ENCODE measurements at places on chromosomes 4 and X.

GRCh38 chr4:111869339-111869738, 275.9 kb upstream of the FAM241A start:
- no peak for DNase-seq

DNA sequence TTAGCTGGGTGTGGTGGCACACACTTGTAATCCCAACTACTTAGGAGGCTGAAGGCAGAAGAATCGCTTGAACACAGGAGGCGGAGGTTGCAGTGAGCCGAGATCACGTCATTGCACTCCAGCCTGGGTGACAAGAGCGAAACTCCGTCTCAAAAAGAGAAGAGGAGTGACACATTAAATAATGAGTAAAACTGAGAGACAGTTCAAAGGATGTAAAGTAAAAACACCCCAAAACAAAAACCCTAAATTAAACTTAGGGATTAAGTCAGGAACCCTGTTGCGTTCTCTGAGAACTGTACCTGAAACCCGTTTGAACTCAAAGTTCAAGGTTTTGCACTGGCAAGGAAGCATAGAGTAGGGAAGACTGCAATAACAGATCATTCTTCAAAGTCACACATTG, 141.7 kb downstream of the BRWD3 start:
- no peak for DNase-seq

- DNase-seq = no peak
Measured at GRCh38 chrX:96094616-96095015, 590.0 kb upstream of the DIAPH2 start.

GRCh38 chr4:19005211-19005610, 983.7 kb upstream of the LCORL start:
- no peak for DNase-seq

DNA sequence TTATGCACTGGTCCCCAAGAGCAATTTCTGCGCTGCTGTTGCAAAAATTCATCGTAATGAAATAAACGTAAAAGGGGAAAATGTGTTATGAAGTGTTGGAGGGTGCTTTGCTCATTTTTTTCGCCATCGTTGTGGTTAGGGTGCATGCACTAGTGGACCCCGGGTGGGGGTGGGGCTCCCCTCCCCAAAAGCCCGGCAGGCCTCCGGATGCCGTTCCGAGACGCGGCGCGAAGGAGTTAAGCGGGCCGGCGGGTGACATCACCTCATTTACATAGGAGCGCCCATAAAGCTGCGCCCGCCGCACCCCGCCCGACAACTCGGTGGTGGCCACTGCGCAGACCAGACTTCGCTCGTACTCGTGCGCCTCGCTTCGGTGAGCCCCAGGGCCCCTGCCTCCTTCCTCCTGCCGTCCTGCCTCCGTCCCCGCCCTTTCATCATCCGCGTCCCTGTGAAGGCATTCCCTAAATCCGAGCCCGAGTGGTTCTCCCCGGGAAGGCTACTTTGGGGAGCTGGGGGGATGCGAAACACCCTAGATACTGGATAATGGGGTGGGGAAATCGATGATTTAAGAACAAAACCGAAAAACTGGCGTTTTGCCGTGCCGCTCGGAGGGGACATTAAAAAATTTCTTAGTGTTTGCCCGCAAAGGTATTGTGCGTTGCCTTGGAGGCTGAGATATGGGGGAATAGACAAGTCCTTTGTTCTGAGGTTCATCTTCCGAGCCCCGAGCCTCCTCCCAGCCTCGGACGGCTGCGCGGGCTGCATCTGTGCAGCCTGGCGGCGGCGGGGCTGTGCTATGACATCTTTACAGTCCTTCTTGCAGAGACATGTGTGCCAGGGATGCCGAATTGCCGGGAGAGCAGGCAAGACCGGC, at the start of gene TMSB4X:
Gene TMSB4X, plus strand, starts transcription at position 315 of the 874 bp plus-strand sequence.
- DNase-seq = peak; percentile 86

DNA sequence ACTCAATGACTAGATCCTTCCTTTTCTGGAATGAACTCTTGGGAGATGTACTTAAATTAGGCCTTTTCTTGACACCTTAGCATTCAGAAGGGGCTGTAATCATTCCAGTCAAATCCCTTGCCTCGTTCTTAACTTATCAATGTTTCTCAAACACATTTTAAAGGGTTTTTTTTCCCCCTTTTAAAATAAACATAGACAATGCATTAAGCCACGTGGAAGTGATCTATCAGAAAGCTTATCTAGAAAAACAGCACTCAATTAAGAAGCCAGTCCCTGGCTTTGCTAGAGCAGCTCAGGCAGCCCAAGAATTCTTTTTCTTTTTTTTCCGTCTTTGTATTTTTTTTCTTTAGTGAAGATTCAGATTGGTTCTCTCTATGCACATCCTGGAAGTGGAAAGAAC, 118.2 kb downstream of the PCDH7 start:
- DNase-seq = no peak

- no peak for DNase-seq
Measured at GRCh38 chr4:139007640-139008039, 7.9 kb upstream of the NOCT start.

DNA sequence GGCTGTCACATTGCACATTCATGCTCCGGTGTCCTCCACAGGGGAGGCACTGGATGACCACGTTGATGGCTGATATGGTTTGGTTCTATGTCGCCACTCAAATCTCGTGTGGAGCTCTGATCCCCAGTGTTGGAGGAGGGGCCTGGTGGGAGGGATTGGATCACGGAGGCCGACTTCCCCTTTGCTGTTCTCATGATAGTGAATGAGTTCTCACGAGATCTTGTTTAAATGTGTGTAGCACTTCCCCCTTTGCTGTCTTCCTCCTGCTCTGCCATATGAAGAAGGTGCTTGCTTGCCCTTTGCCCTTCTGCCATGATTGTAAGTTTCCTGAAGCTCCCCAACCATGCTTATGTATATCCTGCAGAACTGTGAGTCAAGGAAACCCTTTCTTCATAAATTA, 22.3 kb upstream of the NAT8L start:
- no peak for DNase-seq

- peak; percentile 30 for DNase-seq
Measured at GRCh38 chr4:120874792-120875774, 47.4 kb downstream of the PRDM5 start.

DNA sequence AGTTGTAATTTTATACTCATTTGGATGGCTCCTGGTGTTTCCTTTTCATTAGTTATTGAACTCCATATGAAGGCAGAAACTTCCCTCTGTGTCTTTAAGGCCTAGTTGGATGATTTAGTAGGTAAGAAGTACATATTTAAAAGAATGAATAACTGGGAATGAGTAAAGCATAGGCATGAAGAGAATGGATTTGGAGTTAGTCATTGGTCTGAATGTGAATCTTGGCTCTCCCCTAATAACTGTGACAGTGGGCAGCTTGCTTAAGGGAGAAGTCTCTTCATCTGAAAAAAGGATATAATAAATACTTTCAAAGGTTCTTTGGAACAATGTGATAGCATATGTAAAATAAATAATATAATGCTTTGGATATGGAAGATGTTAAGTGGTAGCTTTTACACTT, 13.2 kb downstream of the SNX25 start:
- DNase-seq = no peak

DNA sequence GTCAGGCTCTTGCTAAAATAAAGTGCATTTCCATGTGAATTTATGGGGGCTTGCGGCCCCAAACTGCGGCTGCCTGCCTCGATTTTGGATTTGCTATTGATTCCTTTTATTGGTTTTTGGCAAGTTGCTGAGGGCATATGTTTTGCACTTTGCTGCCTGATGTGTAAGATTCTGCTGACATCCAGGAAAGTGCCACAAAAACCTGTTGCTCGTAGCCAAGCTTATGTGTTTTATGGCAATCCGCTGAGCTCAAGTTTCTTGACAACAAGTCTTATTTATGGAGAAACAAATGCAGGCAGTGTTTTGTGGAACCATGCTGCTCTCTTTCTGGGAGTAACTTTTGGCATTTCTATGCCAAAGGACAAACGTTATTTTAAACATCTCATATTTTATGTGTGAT, 97.3 kb upstream of the DDIT4L start:
- no peak for DNase-seq

- DNase-seq = no peak
Measured at GRCh38 chr4:40586729-40587128, 42.9 kb downstream of the RBM47 start.

DNA sequence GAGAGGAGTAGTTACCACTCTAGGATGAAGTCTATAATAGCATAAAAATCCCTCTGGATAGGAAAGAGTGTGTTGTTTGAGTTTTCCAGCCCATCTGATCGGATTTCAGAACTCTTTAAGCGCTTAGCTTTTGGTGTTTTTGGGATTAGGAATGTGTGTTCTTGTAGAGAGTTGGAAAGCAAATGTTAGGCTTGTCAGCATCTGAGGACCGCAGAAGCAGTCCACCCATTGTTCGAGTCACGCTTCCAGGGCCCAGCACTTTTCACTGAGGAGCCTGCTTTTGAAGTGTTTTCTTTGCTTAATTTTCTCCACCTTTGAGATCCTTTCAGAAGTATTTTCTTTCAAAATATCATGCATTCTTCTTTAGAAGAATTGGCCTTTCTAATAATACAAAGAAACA, 306.2 kb downstream of the TENM3 start:
- no peak for DNase-seq

DNA sequence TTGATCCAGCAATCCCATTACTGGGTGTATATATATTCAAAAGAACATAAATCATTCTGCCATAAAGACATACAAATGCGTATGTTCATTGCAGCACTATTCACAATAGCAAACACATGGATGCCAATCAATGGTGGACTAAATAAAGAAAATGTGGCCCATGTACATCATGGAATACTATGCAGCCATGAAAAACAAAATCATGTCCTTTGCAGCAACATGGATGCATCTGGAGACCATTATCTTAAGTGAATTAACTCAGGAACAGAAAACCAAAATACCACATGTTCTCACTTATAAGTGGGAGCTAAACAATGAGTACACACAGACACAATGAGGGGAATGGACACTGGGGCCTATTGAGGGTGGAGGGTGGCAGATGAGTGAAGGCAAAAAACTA, 81.6 kb downstream of the ABCB7 start:
- DNase-seq = no peak

DNA sequence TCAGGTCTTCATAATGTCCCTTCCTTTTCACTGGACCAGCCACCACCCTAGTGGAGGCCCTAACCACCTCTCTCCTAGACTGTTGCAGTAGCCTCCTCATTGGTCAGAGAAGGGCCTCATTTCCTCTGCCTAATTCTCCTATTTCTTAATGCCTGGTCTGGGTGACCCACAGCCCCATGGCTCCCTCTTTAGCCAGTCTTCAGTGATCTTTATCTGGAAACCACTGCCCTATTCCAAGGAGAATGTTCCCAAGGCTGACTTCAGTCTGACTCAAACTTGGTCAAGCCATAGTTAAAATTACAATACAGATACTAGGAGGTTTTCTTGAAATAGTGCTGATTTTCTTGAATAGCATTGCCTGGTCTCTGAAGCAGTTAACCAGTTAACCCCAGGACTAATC, 53.6 kb upstream of the PRPS1 start:
- no peak for DNase-seq

DNA sequence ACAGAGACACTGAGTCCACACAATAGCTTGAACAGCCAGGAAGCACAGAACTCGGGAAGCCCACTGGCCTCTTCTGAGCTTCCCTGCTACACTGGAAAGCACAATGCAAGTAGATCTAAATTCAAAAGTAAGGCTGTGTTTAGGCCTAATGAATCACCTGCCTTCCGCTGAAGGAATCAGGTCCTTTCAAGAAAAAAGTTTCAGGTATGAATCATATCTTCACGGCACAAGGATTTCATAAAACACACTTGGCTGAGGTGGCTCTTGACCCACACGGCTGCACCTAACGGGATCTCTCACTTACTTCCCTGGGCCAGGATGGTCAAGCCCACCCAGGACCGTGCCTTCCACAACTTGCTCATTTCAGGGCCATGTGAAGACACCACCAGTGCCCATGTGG, 59.3 kb downstream of the IRF2 start:
- DNase-seq = no peak

Measured in H9 (cell line).